Esophagus squamous epithelium (tissue), 5 donors: ENCODE measurements at places on chromosomes 1 and 21. TPM values are rescaled to one million over a fixed set of nuclear protein-coding genes. Genes with fewer than 3 reads are reported as not detected.

The CNR2 gene
- under 0.01 TPM for total RNA-seq

The PLPPR5 gene
- not detected for total RNA-seq

The FMN2 gene
- 0.35 TPM for total RNA-seq

The TMEM125 gene
- total RNA-seq: 15.2 TPM

The SPATA1 gene
- not detected for total RNA-seq

The TTC22 gene
- 122 TPM for total RNA-seq

The SMAP2 gene
- total RNA-seq: 15.1 TPM

GRCh38 chr1:226526801-226527595 is 21.6 kb upstream of the STUM start:
- DNase-seq: no peak

- DNase-seq: no peak
These were observed 318.2 kb downstream of the NEGR1 start for GRCh38 chr1:71964188-71964587.

- DNase-seq: no peak
These were observed 3.2 kb upstream of the PERM1 start for GRCh38 chr1:985126-985525.

- DNase-seq: peak; percentile 69
These were observed at the start of gene CDC14A for GRCh38 chr1:100352267-100353070. TSS of gene CDC14A (plus strand) at chr1:100352506. CDS start at chr1:100352955, 449 bp downstream.

GRCh38 chr1:208821939-208822338 is 577.8 kb upstream of the PLXNA2 start:
- DNase-seq: no peak

- DNase-seq: no peak
These were observed 17.7 kb upstream of the AGPAT3 start for GRCh38 chr21:43847301-43847700.

GRCh38 chr1:107378426-107378825 is 237.6 kb downstream of the NTNG1 start:
- DNase-seq: no peak

- no peak for DNase-seq
These were observed 77.3 kb upstream of the BCAR3 start for GRCh38 chr1:93758842-93759515.

DNA sequence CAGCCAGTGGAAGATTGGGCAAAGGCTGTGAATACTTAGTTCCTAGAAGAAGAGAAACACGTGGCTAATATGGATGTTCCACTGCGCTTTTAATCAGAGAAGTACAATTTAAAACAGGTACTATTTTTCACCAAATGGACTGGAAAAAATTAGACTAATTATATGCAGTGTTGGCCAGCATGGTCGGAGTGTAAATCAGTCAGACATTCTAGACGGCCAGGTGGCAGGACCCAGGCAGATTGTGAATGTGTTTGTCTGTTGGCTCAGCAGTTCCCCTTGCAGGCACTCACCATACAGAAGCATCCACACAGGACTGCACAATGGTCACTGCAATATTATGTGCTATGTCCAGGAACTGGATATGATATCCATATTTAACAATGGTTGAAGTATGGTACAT is 23.9 kb upstream of the SLC25A34 start:
- no peak for DNase-seq

DNA sequence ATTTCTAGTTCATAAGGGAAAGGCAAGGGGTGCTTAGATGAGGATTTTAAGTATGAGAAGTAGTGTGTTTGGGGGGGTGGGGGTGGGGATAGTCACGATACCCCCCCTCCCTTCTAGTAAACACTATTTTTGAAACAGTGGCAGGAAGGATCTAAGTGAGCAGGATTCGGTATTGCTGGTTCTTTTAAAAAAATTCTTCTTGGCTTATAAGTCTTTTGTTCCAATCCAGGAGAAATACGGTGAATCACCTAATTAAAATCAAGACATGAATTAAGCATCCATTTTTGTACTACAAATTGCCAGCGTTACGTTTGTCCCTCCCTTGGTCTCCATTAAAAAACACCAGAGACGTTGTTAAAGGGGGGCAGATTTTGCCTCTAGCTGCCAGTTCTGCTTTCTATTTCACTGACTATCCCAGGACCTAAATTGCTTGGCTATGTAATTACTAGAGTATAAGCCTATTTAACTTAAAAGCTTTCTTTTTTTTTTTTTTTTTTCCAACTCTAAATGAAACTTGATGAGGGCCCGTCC is 911 bp downstream of the LMO4 start:
- DNase-seq: no peak

- no peak for DNase-seq
These were observed 1112.3 kb downstream of the KCNT2 start for GRCh38 chr1:195495720-195496635.

GRCh38 chr1:206960676-206961386 is 9.4 kb downstream of the FCAMR start:
- DNase-seq: no peak

- DNase-seq: no peak
These were observed 54.7 kb downstream of the B3GALT5 start for GRCh38 chr21:39667353-39667891.

GRCh38 chr1:203407296-203407695 is 56.4 kb upstream of the FMOD start:
- DNase-seq: no peak

DNA sequence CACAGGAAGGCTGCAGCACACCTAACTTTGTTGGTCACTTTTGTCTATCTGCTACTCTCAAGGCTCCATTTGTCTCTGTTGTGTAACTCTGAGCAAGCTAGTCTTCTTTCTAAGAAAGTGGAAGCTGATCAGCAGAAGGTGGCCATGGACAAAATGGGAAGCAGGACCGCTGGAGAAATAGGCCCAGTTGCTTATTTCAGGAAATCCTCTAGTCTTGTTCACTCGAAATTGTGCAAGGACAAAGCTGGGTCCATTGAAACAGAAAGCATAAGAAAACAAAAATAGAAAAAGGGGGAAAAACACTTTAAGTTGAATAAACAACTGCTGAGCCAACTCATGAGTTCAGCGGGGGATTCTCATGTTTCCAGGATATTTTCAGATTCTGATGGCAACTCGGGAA is 150.1 kb downstream of the PBX1 start:
- DNase-seq: no peak

- no peak for DNase-seq
These were observed 32.9 kb downstream of the RASAL2 start for GRCh38 chr1:178126741-178127185.

- no peak for DNase-seq
These were observed 172.0 kb downstream of the HMCN1 start for GRCh38 chr1:185906186-185906585.
